ENCODE measurements at places on chromosomes 1 and 21. TPM values are rescaled to one million over a fixed set of nuclear protein-coding genes. Genes with fewer than 3 reads are reported as not detected.

VASH2 gene
- not detected for total RNA-seq

TCHH gene
- not detected for total RNA-seq

CD1B gene
- total RNA-seq = not detected

- no peak for DNase-seq
Measured at GRCh38 chr1:230540421-230541155, 101.7 kb upstream of the COG2 start.

GRCh38 chr21:30227128-30227527 lies 11.2 kb upstream of the CLDN8 start:
- DNase-seq = no peak
